ENCODE measurements at places on chromosomes 4 and X.

DNA sequence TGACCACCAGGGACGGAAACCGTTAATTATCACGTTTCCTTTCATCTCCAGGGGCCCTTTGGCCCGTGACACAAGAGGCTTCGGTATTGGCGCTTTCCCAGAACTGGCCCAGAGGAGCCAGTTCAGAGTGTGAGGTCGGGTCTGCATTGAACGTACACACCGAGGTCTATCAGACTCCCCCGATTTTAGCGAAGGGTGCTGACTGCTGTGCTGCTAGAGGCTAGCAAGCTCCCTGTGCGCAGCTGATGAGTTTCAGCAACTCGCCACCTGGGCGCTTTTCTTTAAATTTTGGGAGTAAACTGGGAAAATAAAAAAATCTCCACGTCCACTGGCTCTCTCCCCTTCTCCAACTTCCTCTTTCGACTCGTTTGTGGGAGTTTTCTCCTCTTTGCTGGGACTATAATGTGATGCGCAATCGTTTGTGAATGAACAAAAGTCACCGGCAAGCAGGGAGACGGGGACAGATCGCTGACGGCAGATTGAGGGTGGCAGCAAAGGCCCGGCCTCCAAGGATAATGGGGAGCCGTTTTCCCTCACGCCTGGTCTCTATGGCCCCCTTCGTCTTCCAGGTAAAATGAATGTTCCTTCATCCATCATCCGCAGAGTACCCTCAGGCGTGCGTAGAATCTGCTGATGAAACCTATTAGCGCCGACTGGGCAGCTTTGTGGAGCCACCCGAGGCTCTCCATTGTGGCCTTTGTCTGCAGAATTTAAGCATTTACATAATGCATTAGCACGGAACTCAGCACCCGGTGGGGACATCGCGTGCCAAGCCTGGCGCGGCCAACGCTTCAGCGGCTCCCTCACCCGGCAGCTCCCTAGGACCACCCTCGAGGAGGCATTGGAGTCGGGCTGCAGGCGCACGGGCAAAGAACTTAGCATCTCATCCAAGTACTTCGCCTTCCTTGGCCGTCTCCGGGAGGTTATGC is 1.6 kb upstream of the LRAT start:
- peak; percentile 0 for DNase-seq

GRCh38 chrX:122087341-122087740 is 1039.9 kb downstream of the GLUD2 start:
- DNase-seq: no peak

- DNase-seq: peak; percentile 40
These were observed 24.1 kb downstream of the FRMPD4 start for GRCh38 chrX:12162420-12162819.

DNA sequence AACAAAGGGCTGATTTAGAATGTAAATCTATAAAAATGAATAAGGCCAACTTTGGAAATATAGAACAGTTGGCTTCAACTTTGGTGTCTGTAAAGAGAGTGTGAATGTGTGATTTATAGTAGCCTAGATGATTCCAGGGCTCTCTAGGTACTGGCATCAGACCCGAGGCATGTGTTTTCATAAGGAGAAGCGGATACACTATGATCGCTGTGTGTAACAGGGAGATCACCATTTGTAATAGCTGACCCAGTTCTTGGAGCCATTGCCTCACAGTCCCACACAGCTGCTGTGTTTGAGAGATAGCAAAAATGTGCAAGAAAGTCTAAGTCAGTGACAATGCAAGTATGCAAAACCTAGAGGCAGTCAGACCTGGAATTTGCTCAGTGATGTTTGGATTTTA is 135.1 kb downstream of the REPS2 start:
- no peak for DNase-seq
